ENCODE measurements at places on chromosomes 13 and 19.

DNA sequence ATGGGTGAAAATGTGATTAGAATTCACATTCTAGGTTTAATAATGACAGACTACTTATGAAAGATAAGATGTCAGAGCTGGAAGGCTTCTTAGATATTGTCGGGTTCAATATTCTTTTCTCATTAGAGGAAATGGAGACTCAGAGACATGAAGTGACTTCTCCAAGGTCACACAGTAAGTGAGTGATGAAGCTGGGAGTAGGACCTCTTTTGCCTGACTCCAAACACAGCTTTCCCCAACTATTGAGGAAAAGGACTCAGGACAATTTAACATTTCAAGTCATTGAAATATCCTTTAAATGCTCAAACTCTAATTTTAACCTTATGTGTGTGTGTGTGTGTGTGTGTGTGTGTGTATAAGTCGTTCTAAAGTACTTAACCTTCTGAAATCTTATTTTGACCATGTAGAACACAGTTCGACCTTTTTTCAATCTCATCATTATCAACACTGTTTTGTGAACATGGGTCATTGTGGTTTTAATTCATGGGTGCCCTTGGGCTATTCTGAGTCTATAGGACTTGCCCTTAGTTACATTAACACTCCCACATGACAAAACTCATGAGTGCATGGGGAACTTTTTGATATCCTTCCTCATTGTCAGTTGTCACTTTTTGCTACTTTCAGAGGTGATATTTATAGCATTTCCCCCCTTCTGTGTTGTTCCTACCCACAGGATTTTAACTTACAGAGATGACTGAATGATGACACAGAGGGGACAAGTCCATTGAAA lies 53.0 kb downstream of the LRCH1 start:
- no peak for DNase-seq

- no peak for DNase-seq
Measured at GRCh38 chr19:40005691-40006272, 8.9 kb downstream of the ZNF546 start.

DNA sequence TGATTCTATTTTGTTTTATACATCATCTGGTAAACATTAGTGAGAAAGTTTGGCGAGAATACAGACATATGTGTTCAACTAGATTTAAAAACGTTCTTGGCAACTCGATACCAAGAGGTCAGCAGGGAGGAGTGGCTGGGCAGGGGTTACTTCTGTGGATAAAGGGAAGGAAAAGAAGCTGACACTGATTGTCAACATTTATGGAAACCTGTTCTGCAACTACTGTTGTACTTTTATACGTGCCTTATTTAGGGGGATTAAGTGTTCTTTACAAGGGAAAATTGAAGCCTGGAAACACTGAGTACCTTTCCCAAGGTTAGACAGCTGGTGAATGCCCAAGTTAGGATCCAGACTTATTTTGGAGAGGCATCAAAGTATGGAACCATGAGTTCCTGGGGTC lies 65.0 kb downstream of the MTUS2 start:
- DNase-seq: no peak

DNA sequence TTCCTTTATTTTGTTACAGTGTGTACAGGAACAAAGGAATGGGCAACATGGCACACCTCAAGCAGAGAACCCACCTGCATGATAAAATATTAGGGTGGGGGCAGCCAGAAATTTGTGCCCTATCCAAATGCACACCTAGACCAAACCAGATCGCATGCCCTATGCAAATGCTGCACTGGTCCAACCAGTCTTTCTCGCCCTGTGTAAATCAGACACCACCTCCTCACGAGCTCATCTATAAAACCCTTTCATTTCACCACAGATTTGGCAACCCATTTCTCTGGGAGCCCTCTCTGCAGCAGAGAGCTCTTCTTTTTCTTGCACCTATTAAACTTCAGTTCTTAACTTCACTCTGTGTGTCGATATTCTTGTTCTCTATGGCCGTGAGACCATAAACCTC lies 1559.2 kb downstream of the SLITRK1 start:
- no peak for DNase-seq

DNA sequence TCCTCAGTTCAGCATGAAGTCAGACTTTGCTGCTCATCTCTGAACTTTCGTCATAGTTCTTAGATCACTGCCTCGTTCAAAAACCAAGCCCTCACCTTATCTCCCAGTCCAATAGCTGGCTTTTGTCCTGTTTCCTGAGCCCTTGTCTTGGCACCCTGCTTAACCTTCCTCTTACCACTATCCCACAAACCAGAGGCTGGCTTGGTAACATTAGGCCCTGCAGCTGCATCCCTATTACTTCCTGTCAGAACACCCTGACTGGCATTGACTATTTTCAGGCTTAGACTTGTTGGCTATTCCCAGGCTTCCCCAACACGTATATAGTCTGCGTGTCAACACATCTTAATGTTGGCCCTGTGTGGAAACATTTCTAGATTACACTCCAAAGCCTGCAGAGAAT lies 172.4 kb downstream of the VWA8 start:
- DNase-seq: no peak

DNA sequence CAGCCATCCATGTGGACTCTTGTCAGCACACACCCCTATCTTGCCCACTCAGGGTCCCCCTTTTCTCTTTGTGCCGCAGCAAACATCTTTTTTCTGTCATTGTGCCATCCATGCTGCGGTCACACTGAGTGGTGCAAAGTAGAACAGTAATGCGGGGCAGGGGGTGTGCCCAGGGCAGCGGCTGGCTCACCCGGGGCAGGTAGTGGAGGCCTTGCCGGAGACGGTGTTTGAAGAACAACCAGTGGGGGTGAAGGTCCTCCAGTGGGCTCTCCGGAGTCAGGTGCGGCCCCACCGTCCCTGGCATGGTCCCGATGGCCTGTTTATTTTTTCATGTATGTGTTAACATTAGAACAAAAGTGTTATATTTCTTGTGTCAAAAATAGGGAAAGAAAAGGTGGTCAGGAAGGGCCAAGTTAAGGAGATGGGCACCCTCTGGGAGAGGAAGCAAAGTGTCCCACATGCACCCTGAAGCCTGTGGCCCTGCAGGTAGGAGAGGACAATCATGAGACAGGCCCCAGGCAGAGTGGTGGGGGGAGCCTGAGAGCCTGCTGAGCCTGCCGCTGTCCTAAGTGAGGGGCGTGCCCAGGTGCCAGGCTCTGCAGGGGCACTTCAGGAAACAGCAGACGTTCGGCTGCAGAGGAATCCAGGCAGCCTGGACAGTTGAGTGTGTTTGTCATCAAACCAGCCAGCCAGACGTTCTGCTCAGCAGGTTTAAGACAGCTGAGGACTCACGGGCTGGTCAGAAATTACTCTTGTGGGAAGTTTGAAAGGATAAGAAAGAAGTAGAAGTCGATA lies 12.3 kb downstream of the TSSK6 start:
- no peak for DNase-seq

GRCh38 chr19:42441049-42441445 lies 1.7 kb downstream of the CXCL17 start:
- no peak for DNase-seq

DNA sequence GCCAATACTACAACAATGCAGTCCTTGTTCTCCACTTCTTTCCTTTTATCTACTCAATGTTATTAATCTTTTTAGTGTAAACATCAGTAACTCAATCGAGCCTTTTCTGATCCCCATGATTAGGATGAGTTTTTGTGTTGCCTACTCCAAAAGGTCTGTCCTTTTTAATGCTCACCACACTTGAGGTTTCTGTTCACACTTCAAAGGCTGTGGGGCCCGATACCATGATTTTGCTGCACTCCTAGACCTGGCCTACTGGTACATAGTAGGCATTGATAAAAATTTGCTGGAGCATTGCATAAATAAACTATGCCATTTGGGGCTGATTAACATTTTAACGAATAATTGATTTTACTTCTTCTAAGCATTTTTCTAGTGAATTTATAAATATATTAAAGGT lies 125.4 kb upstream of the KLF12 start:
- no peak for DNase-seq

DNA sequence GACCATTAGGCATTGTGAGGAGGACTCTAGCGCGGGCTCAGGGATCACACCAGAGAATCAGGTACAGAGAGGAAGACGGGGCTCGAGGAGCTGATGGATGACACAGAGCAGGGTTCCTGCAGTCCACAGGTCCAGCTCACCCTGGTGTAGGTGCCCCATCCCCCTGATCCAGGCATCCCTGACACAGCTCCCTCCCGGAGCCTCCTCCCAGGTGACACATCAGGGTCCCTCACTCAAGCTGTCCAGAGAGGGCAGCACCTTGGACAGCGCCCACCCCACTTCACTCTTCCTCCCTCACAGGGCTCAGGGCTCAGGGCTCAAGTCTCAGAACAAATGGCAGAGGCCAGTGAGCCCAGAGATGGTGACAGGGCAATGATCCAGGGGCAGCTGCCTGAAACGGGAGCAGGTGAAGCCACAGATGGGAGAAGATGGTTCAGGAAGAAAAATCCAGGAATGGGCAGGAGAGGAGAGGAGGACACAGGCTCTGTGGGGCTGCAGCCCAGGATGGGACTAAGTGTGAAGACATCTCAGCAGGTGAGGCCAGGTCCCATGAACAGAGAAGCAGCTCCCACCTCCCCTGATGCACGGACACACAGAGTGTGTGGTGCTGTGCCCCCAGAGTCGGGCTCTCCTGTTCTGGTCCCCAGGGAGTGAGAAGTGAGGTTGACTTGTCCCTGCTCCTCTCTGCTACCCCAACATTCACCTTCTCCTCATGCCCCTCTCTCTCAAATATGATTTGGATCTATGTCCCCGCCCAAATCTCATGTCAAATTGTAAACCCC lies 2.8 kb upstream of the CEACAM5 start:
- DNase-seq: no peak

GRCh38 chr13:109209526-109209925 lies 576.9 kb downstream of the IRS2 start:
- no peak for DNase-seq

DNA sequence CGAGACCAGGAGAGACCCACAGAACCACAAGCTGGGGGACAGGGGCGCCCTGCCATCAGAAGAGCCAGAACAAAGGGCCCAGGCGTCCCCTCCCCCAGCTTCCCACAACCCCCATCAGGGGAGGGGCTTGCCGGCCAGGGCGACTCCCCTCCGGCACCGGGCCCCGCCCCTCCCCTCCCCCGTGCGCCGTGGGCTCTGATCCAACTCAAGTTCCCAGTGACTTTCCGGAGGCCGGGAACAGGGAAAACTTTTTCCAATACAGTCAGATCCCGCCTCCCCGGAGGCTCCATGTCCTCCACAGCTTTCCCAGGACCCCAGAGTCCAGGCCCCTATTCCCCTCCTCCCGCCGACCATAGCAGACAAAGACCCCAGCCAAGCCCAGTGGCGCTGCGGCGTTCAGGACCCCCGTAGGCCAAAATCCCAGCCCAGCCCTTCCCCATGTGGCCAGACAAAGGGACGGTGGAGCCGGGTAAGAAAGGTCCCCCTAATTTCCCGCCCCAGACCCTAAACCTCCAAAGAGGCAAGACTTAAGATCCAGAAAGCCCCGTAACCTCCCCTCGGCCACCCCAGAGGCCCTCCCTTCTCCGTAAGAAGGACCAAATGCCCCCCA lies 673 bp downstream of the TEAD2 start:
- no peak for DNase-seq

DNA sequence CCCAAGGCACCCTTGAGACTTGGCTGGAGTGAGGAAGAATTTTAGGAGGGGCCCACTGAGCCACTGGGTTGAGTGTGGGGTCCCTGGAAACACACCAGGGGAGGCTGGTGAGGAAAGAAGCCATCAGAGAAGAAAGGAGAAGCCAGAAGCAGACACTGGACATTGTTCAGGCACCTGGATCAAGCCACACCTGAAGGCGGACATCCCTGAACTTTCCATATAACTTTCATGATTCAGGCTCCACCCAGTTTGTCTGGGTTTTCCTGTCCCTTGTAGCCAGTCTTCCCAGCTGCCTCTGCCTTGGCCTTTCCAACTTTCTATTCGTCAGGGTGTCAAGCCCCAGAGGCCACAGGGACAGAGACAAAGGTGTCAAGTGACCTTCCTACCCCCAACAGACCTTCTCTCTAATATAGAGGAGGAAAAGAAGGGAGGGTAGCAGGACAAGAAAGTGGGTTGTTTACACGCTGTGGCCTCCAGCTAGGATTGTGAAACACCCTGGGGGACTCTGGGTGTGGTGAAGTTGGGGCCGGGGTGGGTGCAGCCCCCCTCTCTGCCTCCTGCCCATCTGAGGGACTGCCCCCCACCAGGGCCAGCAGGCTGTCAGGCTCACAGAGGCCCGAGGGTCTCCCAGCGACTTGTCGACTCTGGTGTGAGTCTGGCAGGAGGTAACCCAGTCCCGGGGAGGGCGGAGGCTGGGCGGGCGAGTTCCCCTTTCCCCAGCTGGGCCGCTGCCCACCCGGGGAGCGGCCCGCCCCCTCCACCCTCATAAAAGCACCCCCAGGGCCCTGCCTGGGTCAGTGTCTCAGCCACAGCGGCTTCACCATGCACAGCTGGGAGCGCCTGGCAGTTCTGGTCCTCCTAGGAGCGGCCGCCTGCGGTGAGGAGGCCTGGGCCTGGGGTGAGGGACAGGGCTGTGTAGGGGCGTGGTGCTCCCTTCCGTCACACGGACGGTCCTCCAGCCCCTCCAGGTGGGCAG lies at the start of gene CFD:
CFD (plus strand) TSS at position 797 of the 976 bp plus-strand sequence; CDS start at position 823, 26 bp downstream.
- DNase-seq: no peak

DNA sequence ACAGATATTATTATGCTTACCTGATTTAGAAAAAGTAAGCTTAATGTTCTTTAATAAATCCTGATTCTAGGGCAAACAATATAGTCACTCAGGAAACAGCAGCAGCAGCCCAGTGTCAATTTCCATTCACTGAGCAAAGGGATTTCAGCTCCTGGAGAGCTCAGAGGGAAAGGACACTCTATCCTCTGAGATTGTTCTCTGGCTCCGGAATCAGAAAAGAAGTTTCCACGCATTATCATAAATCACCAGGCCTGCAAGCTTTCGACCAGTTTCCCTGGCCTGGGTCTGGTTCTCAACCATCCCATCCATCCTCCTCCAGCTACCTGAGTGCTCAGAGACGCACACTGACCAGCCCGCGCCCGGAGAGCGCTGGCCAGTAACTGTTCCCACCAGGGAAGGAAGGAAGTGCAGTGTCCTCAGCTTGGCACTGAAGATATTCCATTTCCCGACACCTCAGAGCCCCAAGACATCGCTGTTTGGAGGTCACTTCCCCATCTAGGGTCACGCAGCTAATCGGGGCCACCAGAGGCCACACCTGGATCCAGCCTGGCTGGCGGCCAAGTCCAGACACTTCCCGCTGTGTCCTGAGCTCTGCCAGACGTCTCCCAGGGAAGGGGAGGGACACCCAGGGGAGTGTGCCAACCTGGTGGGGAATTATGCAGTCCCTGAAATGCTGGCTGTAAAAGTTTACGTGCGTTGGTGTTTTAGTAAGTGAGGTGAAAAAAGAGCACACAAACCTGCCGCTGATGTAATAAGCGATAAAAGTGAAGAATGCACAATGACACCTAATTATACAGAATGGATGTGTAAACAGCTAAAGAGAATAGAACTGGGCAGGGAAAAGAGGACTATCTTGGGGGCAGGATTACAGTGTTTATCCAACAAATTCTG lies 29.1 kb downstream of the EPS15L1 start:
- DNase-seq: no peak

DNA sequence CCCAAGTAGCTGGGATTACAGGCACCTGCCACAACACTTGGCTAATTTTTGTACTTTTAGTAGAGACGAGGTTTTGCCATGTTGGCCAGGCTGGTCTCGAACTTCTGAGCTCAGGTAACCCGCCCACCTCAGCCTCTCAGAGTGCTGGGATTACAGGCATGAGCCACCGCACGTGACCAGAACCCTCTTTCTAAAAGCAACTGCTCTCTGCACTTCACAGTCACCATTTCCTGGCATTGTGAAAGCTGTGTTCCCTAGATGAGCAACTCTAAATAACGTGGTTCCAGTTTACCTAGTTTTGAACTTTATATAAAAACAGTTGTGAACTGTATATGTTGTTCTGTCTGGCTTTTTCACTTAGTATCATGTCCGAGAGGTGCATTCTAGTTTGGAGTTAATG lies 152.9 kb downstream of the SIPA1L3 start:
- DNase-seq: no peak

GRCh38 chr13:81779876-81780275 lies 1439.0 kb upstream of the SPRY2 start:
- no peak for DNase-seq
